ENCODE measurements at places on chromosomes 1 and 21.

GRCh38 chr1:156677616-156678596 lies 699 bp upstream of the NES start:
- peak; percentile 74 for DNase-seq

- DNase-seq = no peak
Measured at GRCh38 chr1:18332576-18332975, 148.2 kb upstream of the KLHDC7A start.

DNA sequence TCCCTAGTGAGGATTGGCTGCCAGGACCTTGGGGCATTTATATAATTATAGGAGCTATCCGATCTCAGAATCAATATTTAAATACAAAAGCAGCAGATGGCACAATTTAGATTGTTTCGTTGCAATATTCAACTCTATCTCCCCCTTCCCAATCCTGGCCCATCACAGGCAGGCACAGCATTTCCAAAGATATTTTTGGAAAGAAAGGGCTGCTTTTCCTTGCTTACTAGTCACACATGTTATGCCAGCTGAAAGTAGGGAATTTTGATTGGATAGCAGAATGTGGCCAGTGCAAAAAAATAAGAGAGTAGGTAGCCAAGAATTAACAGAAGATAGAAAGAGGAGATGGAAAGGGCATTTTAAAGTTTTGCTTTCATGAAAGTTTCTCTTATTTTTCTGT lies 37.9 kb downstream of the IL12RB2 start:
- DNase-seq = no peak

DNA sequence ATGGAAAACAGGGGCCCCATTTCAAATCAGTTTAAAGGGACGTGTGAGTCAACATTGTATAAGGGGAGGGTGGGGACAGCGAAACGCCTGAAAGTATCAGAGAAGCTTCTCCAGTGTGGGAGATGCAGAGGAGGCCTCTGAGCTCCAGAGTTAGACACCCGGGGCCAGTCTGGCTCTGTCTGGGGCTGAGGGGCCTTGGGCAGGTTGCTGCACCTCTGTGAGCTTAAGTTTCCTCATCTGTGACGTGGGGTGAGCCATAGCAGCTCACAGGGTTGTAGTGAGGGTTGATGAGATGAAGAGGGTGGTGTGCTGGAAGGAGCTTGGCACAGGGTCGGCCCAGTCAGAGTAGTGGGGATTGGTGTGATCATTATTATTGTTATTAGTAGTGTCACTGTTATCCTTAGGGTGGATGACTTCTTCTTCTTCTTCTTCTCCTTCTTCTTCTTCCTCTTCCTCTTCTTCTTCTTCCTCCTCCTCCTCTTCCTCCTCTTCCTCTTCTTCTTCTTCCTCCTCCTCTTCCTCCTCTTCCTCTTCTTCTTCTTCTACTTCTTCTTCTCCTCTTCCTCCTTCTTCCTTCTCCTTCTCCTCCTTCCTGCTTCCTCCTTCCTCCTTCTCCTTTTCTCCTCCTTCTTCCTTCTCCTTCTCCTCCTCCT lies 282.0 kb downstream of the PTPRU start:
- DNase-seq = peak; percentile 15

DNA sequence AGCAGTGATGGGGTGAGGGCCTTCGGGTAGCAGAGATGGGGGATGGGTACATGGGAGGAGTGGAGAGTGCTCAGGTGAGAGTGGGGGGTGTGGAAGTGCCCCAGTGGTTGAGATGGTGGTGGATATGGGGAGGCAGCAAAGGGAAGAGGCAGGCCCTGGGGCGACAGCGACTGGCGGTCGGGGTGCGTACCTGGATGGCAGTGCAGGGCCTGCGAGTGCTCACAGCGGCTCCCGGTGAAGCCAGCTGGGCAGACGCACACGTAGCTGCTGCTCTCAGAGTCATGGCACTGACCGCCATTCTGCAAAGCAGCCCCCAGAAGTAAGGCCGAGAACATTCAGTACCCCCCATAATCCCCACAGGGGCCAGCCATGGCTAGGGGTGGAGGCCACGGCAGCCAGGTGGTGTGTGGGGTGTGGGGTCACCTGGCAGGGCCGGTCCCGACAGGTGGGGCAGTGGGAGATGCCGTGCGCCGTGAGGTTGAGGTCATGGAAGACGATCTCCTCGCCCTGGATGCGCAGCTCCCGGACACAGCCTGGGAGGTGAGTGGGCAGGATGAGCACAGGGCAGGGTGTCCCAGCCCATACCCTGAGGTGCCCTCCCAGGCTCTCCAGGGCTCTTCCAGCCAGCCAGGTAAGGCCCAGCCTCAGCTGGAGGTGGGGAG lies 18.9 kb downstream of the LDLRAD2 start:
- no peak for DNase-seq

GRCh38 chr1:47233186-47233585 lies 1.2 kb upstream of the TAL1 start:
- DNase-seq = no peak

DNA sequence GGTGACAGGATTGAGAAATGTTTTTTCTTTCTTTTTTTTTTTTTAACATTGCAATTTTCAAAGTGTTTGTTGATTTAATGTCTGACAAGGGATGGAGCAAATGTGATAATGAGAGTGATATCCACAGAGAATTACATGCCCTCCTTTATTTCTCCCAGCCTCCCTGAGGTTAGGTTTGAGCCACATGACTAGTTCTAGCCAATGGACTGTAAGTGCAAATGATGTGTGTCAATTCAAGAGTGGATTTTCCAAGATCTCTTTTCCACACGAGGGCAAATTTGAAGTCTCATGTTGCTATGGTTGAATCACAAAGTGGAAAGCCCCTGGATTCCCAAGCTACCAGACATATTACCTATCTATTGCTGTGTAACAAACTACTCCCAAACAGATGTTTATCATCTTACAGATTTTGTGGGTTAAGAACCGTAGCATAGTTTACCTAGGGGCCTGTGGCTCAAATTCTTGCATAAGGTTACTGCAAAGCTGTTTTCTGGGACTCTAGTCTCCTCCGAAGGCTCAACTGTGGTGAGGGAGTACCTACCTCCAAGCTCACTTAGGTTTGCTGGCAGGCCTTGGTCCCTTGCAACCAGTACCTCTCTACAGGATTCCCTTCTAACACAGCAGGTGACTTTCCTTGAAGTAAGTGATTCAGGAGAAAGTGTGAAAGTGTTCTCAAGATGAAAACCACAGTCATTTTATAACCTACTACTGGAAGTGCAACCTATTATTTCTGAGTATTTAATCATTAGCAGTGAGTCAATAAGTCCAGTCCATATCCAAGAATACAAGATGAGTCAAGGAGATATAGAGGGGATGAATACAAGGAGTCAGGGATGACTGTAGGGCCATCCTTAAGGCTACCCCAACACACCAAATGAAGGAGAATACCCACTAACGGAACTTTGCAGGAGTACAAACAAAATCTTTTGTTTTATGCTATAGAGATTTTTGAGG lies 533.6 kb downstream of the PTPRC start:
- DNase-seq = no peak

- DNase-seq = no peak
Measured at GRCh38 chr1:223038288-223039006, 104.6 kb downstream of the TLR5 start.

DNA sequence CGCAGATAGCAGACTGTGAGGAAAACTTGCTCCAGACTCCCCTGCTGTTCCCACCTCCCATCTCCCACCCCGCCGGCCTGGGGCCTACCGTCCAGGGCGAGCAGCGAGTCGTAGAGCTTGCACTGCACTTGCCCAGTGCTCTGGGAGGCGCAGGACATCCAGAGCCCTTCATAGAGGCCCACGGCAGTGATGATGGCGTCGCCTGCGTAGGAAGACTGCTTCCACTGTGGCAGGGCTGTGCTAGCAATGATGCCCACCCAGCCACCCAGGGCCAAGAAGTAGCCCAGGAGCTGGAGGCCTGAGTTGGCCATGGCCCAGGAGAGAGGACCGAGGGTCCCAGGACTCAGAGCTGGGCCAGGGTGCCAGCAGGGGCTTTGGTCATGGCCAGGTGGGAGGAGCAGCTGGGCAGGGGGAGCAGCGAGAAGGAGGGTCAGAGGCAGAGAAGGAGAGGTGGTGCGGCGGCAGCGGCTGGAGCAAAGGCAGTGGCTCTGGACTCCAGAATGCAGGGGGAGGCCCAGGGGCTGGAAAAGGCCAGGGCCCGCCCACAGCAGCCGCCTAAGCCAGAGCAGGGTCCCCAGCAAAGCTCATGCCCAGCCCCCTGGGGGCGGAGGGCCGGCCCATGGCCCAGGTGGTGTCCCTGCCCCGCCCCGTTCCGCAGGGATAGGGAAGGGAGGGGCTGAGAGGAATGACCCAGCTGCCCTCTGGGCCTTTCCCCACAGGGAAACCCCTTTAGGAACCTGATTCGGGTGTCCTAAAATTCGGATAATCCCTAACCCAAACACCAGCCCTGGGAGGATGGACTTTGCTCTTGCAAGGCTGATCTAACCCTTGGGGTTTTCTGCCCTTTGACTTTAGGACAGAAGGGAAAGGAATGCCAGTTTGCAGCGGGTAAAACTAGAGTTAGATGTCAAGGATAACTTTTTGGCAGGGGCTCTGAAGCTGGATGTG lies at the start of gene CLDN19:
TSS of gene CLDN19 (minus strand) at position 484 of the 948 bp plus-strand sequence. CDS start at position 311, 173 bp downstream.
- DNase-seq = no peak

DNA sequence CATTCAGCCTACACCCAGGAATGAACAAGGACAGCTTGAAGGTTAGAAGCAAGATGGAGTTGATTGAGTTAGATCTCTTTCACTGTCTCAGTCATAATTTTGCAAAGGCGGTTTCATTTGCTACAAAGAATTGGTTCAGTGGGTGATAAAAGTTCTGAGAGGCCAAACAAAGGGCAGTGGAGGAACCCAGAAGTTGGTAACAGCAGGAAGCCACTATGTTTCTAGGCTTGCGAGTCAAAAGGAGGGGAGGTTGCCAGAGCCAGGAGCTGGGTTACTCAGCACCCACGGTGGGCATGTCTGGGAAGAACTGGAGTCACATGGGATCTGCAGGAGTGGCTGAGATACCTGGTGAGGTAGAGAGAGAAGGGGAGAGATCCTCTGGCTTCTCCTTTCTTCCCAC lies 64.2 kb upstream of the MRPS6 start:
- no peak for DNase-seq

- DNase-seq = no peak
Measured at GRCh38 chr21:17802572-17802971, 16.6 kb downstream of the C21orf91 start.

GRCh38 chr1:77030401-77031105 lies 163.3 kb downstream of the ST6GALNAC5 start:
- DNase-seq = no peak

GRCh38 chr1:183011859-183012258 lies 11.4 kb upstream of the LAMC1 start:
- DNase-seq = no peak

GRCh38 chr1:228825840-228826484 lies 90.7 kb downstream of the RHOU start:
- no peak for DNase-seq

DNA sequence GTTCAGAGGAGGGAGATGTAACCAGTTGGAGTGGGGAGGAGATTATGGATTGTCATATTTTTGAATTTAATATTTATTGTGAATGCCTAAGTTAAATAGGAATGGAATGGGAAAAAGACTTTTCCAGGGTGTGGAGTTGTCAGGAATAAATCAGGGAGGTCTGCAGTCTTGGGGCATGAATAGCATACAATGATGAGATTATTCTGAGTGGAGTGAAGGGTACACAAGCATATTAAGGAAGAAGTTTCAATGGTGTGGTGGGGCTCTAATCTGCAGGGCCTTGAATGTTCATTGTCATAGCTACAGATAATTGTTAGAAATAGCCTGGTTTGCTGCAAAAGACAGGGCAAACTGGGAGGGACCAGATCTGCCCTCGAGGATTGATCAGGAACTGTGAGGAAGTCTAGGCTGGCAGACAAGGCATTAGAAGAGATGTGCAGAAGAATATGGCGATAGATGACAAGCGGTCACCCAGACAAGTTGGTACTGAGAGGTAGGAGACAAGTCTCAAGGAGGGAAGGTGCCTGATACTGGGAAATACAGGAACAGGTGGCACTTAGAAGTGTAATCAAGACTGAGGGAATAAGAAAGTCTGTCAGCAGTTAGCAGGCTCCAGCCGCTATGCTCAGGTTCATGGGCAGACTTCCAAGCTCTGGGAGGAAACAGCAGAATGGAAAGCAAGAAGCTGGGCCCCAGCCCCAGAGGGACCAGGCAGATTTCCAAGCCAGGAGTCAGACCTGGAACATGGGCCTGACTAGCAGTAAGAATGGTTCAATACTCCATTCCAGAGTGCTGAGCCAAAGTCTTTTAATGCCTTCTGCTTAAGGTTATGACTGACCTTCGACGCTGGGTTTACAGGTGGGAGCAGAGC lies 20.9 kb upstream of the RGL1 start:
- DNase-seq = no peak

DNA sequence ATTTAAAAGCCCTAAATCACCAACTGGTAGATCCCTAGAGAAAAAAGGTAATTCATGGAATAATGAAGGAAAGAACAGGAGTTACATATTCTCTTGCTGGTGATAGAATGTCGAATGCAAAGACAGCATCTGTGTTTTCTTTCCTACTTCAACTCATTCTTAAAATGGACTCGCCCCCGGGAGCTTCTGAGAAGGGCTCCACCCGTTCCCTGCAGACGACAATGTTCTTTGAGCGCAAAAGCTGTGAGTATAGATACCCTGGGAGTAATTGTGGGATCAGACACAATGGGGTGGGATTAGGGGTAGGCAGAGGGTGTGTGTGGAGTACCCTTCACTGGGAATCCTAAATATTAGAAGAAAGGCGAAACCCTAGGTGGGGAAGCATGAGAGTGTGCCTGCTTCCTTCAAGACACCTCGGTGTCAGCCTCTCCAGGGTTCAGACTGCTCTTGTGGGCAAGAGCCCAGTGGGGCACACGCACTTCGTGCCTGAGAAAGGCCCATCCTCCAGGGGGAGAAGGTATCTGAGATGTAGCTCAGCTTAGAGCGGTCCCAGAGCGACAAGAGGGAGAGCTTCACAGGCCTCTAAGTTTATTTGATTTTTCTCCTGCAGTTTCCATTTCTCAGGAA lies 123.3 kb upstream of the DPYD start:
- DNase-seq = peak; percentile 56

GRCh38 chr1:180560200-180560867 lies 1.6 kb downstream of the OVAAL start:
- DNase-seq = no peak

DNA sequence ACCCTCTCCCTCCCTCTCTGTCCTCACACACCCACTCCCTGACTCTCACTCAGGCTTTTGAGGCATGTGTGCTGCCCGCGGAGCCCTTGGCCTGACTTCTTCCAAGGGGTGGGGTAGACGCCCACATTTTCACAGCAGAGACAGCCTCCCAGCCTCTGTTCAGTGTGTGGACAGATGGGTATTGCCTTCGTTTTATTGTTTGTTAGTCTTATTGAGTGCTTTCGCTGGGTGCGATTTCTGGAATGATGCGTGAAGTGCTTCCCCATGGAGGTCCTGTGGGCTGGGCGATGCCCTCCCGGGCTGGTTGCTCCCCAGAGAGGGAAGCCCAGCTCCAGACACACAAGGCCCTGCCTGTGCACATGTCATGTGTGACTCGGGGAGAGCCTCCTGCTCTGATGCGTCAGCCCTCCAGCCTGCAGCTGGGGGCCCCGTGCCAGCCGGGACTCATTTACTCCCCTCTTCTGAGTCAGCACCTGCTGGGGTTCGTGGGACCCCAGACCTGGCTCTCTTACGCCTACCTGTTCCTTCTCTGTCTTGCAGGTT lies 14.7 kb downstream of the PDXK start:
- DNase-seq = peak; percentile 76

DNA sequence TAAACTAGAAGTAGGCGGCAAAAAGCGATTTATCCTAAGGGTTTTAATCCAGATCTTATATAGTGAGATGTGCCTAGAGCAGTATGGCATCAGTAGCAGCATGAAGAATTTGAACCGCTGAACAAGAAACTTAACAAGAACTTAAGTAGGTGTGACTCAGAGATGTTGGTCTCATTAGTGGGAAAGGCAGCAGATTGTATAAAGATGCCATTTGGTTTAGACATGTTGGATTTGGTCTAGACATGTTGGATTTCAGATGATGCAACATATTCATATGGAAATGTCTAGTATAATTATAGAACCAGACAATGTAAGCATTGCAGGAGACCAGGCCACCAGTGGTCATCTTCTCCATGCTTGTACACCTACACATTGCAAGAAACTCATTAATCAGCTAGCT lies 42.1 kb upstream of the ZP4 start:
- DNase-seq = no peak

All from activated CD8-positive, alpha-beta memory T cell treated with anti-CD3 and anti-CD28 coated beads for 24 hours (primary cell).